Suppressor macrophage treated with lipopolysaccharide for 1 hour (primary cell): ENCODE measurements at places on chromosomes 4 and X.

- DNase-seq, result no peak
Measured at GRCh38 chr4:94359838-94360237, 17.2 kb upstream of the HPGDS start.

GRCh38 chr4:89164400-89164799, 53.1 kb downstream of the TIGD2 start:
- DNase-seq, result no peak

GRCh38 chrX:133580625-133581024, 165.3 kb upstream of the GPC4 start:
- DNase-seq, result no peak

- no peak for DNase-seq
Measured at GRCh38 chr4:140937866-140938265, 181.7 kb upstream of the TBC1D9 start.

GRCh38 chr4:175386776-175387507, 425.1 kb downstream of the GPM6A start:
- no peak for DNase-seq

GRCh38 chr4:122755675-122756074, 23.2 kb downstream of the BBS12 start:
- no peak for DNase-seq

DNA sequence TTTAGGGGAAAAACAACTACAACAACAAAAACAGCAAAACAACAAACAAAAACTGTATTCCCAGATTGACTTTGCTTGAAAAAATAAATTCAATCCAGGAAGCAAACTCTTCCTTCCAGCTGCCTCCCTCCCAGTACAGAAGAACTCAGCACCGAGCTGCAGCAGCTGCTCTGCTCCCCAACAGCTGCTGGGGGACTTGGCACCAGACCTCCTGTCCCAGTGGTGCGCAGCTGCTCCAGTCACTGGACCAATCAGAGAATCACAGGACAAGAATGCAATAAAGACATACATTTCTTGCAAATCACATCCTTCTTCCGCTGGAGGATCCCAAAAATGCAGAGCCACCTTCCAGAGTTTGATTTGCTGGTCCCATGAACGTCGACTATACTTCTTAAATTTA, 11.8 kb upstream of the FAM53A start:
- no peak for DNase-seq

- DNase-seq, result no peak
Measured at GRCh38 chrX:42269186-42269585, 345.8 kb upstream of the CASK start.

- no peak for DNase-seq
Measured at GRCh38 chrX:99887918-99888317, 522.2 kb downstream of the PCDH19 start.

- DNase-seq, result peak; percentile 27
Measured at GRCh38 chr4:23614284-23614892, 275.5 kb downstream of the PPARGC1A start.
